ENCODE measurements at places on chromosomes 5 and 9. TPM values are rescaled to one million over a fixed set of nuclear protein-coding genes. Genes with fewer than 3 reads are reported as not detected.

GRCh38 chr9:94729199-94729598 lies 2.7 kb downstream of the AOPEP start:
- no peak for DNase-seq
- peaks cover 4% of the 10 kb centered on the region for H3K4me1 ChIP-seq
- H3K4me3 ChIP-seq, result no peak overlapping the region
- H3K36me3 ChIP-seq, result no peaks in the 10 kb centered on the region
- H3K27ac ChIP-seq, result no peak overlapping the region

DNA sequence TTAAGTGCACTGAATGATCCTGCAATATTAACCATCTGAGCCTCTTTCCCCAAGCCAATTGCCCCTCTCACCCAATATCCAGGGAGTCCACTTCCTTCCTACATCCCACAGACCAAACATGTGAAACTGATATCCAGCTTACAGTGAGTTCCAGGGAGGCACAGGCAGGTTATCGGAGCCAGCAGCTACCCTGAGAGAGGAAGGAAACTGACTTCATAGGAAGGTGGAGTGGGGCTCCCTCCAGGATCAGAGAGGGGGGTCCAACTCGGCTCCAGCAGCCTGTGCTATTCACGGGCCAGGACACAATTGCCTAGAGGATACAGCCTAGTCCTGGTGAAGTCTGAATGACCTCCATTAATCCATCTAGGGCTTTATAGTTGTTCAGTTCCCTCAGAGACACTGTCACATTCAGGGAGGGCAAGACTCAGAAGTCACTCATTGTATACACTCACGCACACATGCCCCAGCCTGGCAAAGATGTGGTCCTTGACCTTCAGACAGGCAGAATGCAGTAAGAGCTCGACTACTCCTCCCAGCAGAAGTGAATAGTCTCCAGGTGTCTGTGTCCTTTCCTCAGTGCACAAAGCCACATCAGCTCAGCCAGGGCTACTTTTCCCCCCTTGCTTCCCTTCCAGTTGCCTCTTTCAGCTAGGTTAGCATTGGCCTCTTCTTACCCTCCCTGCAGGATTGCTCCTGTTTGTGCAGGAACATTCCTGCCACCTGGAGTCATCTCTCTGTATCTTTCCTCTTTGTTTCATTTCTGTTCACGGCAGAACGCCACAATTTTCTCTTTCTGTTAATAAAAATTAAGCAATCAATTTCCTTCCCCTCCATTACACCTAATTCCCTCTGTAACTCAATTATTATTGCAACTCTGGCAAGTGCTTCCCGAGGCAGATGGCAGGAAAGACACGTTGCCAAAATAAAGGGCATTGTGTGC lies 501.7 kb downstream of the ARHGEF28 start:
- no peak for DNase-seq
- H3K27ac ChIP-seq, result no peak overlapping the region
- H3K36me3 ChIP-seq, result no peaks in the 10 kb centered on the region
- no peaks in the 10 kb centered on the region for H3K27me3 ChIP-seq

- DNase-seq, result no peak
- no peaks in the 10 kb centered on the region for H3K36me3 ChIP-seq
- no peak overlapping the region for H3K4me3 ChIP-seq
- H3K27me3 ChIP-seq, result no peaks in the 10 kb centered on the region
Measured at GRCh38 chr9:20505574-20505973, 116.7 kb downstream of the MLLT3 start.

DNA sequence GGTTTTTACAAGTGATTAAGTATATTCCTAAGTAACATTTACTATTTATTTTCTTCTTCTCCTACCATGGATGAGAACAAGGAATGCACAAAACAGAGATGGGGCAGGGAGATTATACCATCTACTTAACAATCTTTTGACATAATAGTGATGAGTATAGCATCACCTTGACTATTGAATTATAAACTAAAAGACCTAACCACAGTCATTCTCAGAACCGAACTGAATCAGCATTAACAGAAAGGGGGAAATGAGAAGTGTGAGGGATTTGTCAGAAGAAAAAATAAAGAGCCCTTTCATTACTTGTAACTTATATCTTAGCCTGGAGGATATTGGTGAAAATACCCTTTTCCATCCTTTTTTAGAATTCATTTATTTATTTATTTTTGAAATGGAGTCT lies 21.9 kb downstream of the OR2Y1 start:
- no peak overlapping the region for H3K4me3 ChIP-seq
- no peak for DNase-seq
- H3K36me3 ChIP-seq, result no peaks in the 10 kb centered on the region
- H3K4me1 ChIP-seq, result no peaks in the 10 kb centered on the region

GRCh38 chr5:159854916-159855315 lies 61.4 kb upstream of the ADRA1B start:
- no peaks in the 10 kb centered on the region for H3K27me3 ChIP-seq
- H3K4me3 ChIP-seq, result no peak overlapping the region
- H3K36me3 ChIP-seq, result no peaks in the 10 kb centered on the region
- peak overlapping the region; percentile 67 for H3K27ac ChIP-seq
- DNase-seq, result no peak
- peaks cover 5% of the 10 kb centered on the region for H3K4me1 ChIP-seq

CDC20B gene
- total RNA-seq, result 0.35 TPM

DMRTA1 gene
- 0.76 TPM for total RNA-seq

ANKRD34B gene
- not detected for total RNA-seq

DNA sequence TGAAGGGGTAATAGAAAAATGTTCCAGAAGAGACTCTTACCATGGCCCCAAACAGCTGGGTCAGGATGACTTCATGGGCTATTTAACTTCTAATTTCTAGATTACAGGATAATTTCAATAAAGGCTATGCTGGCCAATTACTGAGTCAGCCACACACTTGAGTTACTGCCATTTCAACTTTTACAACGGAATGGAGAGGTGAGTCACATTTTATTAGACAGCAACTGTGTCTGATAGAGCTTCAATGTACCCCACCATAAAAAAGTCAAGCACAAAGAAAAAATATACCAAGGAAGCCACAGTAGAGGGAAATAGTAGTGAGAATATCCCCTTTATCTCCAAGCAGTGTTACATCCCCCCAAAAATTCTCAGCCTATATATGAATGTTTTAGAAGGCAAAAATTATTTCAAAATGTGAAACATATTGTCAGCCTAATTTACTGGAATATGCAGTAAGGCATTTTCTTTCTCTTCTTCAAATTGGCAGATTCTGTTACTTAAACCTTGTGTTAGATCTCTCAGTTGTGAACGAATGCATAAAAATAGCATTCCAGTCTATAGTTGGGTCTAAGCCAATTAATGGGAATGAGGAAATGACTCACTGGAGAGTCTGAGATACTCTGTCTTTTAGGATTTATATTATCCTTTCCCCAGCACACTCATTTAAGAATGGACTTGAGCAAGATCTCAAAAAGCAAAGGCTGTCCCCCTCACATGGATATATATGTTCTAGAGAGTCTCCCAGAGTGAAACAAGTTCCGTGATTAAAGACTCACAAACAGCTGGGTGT lies 47.1 kb upstream of the RAI14 start:
- H3K27ac ChIP-seq, result peak overlapping the region; percentile 77
- DNase-seq, result peak; percentile 25
- no peaks in the 10 kb centered on the region for H3K36me3 ChIP-seq
- no peak overlapping the region for H3K4me3 ChIP-seq
- H3K27me3 ChIP-seq, result no peaks in the 10 kb centered on the region

GRCh38 chr9:112091810-112092209 lies 83.3 kb downstream of the SUSD1 start:
- H3K36me3 ChIP-seq, result no peaks in the 10 kb centered on the region
- no peak for DNase-seq
- no peak overlapping the region for H3K4me3 ChIP-seq
- H3K4me1 ChIP-seq, result no peaks in the 10 kb centered on the region
- no peaks in the 10 kb centered on the region for H3K27me3 ChIP-seq
- no peak overlapping the region for H3K27ac ChIP-seq

PCDHGB5 gene
- total RNA-seq, result 16.5 TPM

- H3K36me3 ChIP-seq, result no peaks in the 10 kb centered on the region
- no peak overlapping the region for H3K4me3 ChIP-seq
- no peak for DNase-seq
- H3K27ac ChIP-seq, result no peak overlapping the region
Measured at GRCh38 chr5:95986937-95987520, 25.4 kb upstream of the ELL2 start.

DNA sequence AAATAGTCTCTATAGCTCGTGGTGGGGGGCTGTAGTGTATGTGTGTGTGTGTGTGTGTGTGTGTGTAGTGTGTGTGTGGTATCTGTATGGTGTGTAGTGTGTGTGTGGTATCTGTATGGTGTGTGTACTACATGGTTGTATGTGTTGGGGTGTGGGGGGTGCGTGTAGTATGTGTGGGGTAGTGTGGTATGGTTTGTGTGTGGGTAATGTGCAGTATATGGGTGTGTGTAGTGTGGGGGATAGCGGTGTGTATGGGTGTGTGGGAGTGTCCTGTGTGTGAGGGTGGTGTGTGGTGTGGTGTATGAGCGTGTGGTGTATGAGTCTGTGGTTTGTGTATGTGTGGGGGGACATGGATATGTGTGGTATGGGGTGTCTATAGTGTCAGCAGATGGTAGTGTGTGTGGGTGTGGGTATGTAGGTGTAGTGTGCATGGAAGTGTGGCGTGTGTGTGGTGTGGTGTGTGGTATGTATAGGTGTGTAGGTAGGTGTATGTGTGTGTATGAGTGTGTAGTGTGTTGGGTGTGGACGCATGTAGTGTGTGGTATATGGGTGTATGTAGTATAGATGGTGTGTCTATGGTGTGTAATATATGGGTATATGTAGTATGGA lies 145.8 kb upstream of the IQGAP2 start:
- no peaks in the 10 kb centered on the region for H3K27me3 ChIP-seq
- H3K27ac ChIP-seq, result no peak overlapping the region
- H3K36me3 ChIP-seq, result no peaks in the 10 kb centered on the region
- H3K4me3 ChIP-seq, result no peak overlapping the region

GRCh38 chr9:103152473-103152872 lies 157.3 kb downstream of the CYLC2 start:
- H3K27me3 ChIP-seq, result no peaks in the 10 kb centered on the region
- H3K4me1 ChIP-seq, result no peaks in the 10 kb centered on the region
- no peak overlapping the region for H3K4me3 ChIP-seq
- H3K36me3 ChIP-seq, result no peaks in the 10 kb centered on the region
- H3K27ac ChIP-seq, result no peak overlapping the region

DNA sequence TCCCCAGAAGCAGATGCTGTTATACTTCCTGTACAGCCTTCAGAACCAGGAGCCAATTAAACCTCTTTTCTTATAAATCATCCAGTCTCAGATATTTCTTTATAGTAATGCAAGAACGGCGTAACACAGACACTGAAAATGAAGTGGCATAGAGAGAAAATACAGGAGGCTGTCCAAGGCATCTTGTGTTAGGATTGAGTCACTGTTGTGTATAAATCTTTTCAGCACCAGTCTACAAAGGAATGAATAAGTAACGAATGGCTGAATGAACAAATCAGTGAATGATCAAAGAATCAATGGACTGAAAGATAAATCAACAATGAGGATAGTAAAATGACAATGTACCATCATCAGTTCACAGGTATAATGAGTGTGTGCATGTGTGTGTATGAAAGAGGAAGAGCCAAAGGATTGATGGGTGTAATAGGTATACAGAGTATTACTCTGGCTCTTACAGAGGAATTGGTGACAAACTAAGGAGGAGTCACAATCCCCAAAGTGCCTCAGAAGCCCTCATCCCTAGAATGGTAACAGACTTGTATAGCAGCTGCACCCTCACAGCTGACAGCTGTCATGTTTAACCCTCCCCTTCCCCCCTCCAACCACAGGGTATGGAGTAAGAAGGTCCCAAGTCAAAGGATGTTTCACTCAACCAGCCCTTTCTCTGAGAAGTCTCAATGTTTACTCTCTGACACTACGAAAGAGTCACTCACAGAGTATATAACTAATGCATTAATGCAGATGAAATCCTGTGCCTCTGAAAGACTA lies 29.8 kb upstream of the MIER3 start:
- H3K4me3 ChIP-seq, result no peak overlapping the region
- H3K27ac ChIP-seq, result no peak overlapping the region

POC5 gene
- 47.6 TPM for total RNA-seq

SCGB3A2 gene
- not detected for total RNA-seq

- H3K4me3 ChIP-seq, result no peak overlapping the region
- no peak overlapping the region for H3K27ac ChIP-seq
- H3K4me1 ChIP-seq, result no peaks in the 10 kb centered on the region
- DNase-seq, result no peak
- no peaks in the 10 kb centered on the region for H3K27me3 ChIP-seq
Measured at GRCh38 chr5:11174591-11174990, 413.6 kb upstream of the DAP start.

- DNase-seq, result no peak
- no peaks in the 10 kb centered on the region for H3K4me1 ChIP-seq
- peak overlapping the region; percentile 66 for H3K27ac ChIP-seq
- no peaks in the 10 kb centered on the region for H3K27me3 ChIP-seq
Measured at GRCh38 chr5:56457887-56458812, 225.0 kb upstream of the ANKRD55 start.

TBC1D2 gene
- 5.9 TPM for total RNA-seq

- H3K36me3 ChIP-seq, result no peaks in the 10 kb centered on the region
- peak overlapping the region; percentile 67 for H3K27ac ChIP-seq
- peak; percentile 36 for DNase-seq
- H3K4me1 ChIP-seq, result no peaks in the 10 kb centered on the region
- no peaks in the 10 kb centered on the region for H3K27me3 ChIP-seq
Measured at GRCh38 chr9:70031141-70031545, 12.5 kb upstream of the MAMDC2 start.

DNA sequence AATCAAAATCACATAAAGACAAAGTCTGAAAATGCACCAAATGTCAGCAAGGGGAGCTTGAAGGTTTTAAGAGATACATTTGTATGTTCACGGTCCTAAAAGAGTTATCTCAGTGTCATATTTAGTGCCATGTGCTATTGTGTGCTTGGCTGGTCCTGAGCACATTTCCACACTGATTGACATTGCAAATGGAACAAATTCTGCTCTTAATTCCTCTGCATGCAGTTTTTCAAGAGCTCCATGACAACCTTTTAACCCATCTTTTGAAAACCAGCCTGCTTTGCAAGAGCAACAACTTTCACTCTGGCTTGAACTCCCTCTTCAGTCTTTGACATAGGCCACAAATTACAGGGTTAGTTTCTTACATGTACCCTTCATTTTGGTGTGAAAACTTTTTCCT lies 175.4 kb upstream of the ACTBL2 start:
- no peak overlapping the region for H3K27ac ChIP-seq
- no peak for DNase-seq
- no peaks in the 10 kb centered on the region for H3K36me3 ChIP-seq
- H3K27me3 ChIP-seq, result no peaks in the 10 kb centered on the region
- H3K4me3 ChIP-seq, result no peak overlapping the region

- no peak overlapping the region for H3K27ac ChIP-seq
- DNase-seq, result no peak
- no peaks in the 10 kb centered on the region for H3K36me3 ChIP-seq
Measured at GRCh38 chr5:167001246-167001645, 1290.2 kb upstream of the WWC1 start.

SLC1A3 gene
- total RNA-seq, result 15.8 TPM

CTSV gene
- total RNA-seq, result not detected

NIPAL4 gene
- 0.14 TPM for total RNA-seq

- DNase-seq, result peak; percentile 75
- peak overlapping the region; percentile 83 for H3K27ac ChIP-seq
- H3K27me3 ChIP-seq, result no peaks in the 10 kb centered on the region
- peaks cover 4% of the 10 kb centered on the region for H3K4me1 ChIP-seq
Measured at GRCh38 chr9:89225587-89225986, 47.0 kb upstream of the SHC3 start.
